ENCODE measurements at places on chromosomes 5 and 9. TPM values are rescaled to one million over a fixed set of nuclear protein-coding genes. Genes with fewer than 3 reads are reported as not detected.

Gene SLC6A18
- not detected for total RNA-seq

Gene MYMK
- total RNA-seq, result not detected

Gene SHISAL2B
- not detected for total RNA-seq

Gene SLC25A2
- not detected for total RNA-seq

Gene POU5F2
- 0.73 TPM for total RNA-seq

Gene ERBIN
- total RNA-seq, result 55.8 TPM

Gene NKD2
- total RNA-seq, result 3.6 TPM

Gene PPP3R2
- not detected for total RNA-seq

Gene HCN1
- total RNA-seq, result not detected

Gene OR1J4
- not detected for total RNA-seq

Gene PCA3
- total RNA-seq, result not detected

Gene NEUROG1
- not detected for total RNA-seq

Gene SPRY4
- total RNA-seq, result 20.6 TPM

Gene SLC1A1
- 0.59 TPM for total RNA-seq

- no peak for DNase-seq
Observed at GRCh38 chr5:1054799-1055775, 46.5 kb downstream of the NKD2 start.

GRCh38 chr5:132260714-132261551 is 3.4 kb downstream of the PDLIM4 start:
- no peak for DNase-seq

GRCh38 chr5:60851626-60852025 is 7.6 kb upstream of the ELOVL7 start:
- no peak for DNase-seq

DNA sequence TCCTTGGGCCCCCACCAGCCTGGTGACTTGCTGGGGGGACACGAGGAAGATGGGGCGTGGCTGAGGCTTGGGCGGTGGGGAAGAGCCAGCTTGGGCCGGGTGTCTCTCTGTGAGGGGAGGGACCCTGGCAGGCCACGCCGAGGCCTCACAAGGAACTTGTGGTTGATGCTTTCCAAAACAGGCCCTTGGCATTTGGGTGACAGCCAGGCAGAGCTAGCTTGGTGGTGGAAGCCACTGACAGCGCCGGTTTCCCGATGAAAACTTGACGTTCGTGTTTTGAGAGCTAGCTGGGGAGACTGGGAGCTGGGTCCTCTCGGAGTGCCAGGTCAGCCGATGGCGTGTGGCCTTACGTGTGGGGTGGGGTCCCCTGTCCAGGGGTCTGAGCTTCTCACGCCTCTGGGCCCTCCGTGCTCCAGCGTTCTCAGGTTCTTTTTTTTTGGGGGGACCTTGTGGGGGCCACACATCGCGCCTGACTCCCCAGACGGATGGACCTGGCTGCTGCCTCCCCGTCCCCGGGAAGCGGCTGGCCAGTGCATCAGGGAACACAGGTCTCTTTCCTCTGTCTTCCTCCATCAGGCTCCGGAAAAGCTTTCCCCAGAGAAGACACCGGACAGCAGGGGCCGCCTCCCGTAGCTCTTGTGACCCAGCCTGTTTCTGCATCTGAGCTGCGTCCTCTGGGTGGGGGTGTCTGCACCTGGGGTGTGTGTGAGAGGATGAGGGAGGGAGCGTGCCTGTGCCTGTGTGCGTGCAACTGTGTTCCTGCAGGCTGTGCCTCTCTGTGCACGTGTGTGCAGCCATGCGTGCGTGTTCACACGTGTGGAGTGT is 129.3 kb upstream of the LPCAT1 start:
- DNase-seq, result peak; percentile 72

DNA sequence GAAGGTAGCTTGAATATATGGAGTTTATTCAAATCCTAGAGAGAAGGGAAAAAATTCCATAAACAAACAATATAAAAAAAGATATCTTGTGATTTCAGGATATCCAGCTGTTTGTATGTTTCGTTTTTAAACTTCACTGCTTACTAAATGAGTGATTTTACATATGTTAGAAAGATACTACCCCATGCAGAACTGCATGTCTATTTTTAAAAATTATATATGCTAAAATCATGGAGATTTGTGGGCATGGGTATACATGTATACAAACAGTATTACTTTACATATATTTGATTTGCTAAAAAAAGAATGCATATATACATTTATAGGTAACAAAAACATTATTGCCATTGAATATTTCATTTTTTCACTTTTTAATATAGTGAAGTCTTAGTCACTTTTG is 178.3 kb downstream of the KDM4C start:
- no peak for DNase-seq

DNA sequence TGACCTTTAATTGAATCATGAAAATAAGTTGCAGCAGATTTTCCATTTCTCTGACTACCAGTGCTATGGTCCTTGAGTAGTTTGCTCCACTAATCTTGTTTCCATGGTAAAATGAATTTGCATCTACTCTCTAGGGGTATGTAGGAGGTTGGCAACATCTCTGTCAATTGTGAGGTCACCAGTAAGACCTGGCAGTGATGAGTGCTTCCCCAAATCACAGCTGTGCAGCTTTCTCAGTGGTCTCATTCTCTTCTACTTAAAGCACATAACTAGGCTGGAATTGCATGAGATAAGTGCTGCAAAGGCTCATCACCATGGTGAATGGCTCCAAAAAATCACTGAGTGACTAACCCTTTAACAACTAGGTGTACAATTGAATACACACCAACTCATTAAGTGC is 36.3 kb downstream of the ADAMTS19 start:
- DNase-seq, result no peak

GRCh38 chr9:111237447-111237846 is 92.6 kb downstream of the OR2K2 start:
- no peak for DNase-seq

GRCh38 chr5:36723912-36724311 is 117.5 kb downstream of the SLC1A3 start:
- DNase-seq, result no peak

- no peak for DNase-seq
Observed at GRCh38 chr5:172385010-172385563, 69.2 kb downstream of the SH3PXD2B start.

DNA sequence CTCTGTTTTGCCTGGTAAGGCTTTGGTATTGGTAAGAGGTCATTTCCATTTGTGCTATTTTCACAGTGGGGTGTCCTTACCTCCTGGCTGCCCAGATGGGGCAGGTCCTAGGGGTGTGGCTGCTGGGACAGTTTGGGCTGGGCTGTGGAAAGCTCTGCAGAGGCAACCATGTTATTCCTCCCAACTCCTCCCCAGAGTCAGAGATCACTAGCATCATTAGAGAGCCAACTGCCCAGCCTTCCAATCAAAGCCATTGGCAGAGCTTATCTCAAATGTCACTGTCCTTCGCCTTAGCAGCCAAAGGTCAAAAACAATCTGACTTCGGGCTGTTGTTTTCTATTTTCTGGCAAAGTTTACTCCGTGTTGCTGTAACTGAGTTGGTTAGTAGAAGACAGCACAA is 33.6 kb upstream of the HRH2 start:
- DNase-seq, result no peak

DNA sequence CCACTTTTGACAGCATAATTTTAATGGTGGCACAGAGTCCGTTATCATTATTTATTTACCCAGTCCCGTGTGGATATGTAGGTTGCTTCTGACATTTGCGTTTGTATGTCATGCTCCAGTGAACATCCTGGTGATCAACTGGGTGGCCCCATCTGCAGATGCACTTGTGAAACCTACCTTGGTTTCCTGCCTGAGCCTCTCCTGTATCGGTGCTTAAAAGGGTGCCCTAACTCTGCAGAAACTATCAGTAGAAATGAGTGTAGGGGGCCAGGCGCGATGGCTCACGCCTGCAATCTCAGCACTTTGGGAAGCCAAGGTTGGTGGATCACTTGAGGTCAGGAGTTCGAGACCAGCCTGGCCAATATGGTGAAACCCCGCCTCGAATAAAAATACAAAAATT is 92.1 kb upstream of the IER5L start:
- no peak for DNase-seq

- peak; percentile 95 for DNase-seq
Observed at GRCh38 chr5:122774861-122775549, at the start of gene SNX2. TSS of gene SNX2 (plus strand) at chr5:122775080. CDS start at chr5:122775104, 24 bp downstream.

GRCh38 chr9:134772331-134772730 is 108.3 kb upstream of the FCN2 start:
- no peak for DNase-seq

- DNase-seq, result no peak
Observed at GRCh38 chr9:130205912-130206311, 33.7 kb downstream of the NCS1 start.

GRCh38 chr5:7537573-7537972 is 141.6 kb downstream of the ADCY2 start:
- no peak for DNase-seq

GRCh38 chr5:149271716-149272563 is at the start of gene AFAP1L1:
TSS of gene AFAP1L1 (plus strand) at chr5:149271859. CDS start at chr5:149271969, 110 bp downstream.
- peak; percentile 88 for DNase-seq

- DNase-seq, result no peak
Observed at GRCh38 chr9:38126730-38127129, 57.7 kb upstream of the SHB start.

DNA sequence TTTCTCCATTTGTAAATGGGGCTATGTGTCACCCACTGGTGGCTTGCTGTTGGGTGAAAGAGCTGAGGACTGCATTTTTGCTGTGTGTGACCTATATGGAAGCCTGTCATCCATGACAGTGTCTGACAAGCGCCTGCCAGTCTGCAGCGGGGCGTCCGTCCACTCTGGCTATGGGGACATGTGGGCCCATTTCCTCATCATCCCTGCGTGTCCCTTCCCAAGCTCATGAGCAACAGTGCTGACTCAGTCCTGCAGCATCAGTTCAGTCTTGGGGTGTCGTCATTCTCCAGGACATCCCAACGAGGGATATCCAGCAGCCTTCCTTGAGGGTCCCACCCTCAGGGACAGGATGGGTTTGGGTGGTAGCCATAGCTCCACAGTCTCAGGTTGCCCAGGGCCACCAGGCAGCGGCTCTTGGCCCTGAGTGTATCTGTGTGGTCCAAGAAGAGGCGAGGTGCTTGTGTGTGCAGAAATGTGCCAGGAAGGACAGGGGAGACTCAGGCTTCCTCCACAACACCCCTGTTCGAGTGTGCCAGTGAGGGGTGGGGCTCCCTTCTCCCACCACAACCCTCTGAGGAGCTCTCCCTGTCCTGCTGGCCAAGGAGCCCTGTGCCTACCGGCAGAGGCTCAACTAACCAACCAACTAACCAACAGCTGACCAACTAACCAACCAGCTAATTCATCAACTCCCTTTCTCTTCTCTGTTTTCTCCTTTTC is 2.1 kb downstream of the FGD3 start:
- DNase-seq, result no peak

DNA sequence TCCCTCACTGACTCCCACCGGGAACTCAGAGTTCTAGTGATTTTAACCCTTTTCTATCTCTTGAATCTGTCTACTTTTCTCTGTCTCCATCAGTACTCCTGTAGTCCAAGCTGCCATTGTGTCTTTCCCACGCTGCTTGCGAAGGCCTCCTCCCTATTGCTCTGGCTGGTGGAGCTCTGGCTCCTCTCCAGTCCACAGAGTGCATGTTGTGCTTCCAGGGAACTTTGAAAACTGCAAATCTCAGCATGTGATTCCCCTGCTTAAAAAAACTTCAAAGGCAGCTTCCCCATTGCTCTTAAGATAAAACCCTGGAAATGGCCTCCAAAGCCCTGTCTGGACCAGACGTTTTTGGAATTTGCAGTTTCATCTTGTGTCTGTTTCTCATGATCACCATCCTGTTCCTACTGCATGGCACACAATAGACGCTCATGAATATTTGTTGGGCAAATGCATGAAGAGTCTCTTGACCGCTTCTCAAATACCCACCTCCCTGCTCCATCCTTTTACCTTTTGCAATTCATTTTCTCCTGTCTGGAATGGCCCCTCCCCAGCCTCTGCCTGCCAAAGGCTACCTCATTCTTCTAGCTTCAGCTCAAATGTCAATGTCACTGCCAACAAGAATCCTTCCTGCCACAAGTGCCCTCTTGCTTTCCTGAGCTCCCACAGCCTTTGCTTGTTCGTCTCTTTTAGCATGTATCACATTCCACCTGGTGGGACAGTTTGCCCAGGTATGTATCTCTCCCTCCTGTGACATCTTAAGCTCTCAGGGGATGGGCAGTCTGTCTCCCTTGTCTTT is 293.2 kb downstream of the ARHGAP26 start:
- DNase-seq, result no peak

DNA sequence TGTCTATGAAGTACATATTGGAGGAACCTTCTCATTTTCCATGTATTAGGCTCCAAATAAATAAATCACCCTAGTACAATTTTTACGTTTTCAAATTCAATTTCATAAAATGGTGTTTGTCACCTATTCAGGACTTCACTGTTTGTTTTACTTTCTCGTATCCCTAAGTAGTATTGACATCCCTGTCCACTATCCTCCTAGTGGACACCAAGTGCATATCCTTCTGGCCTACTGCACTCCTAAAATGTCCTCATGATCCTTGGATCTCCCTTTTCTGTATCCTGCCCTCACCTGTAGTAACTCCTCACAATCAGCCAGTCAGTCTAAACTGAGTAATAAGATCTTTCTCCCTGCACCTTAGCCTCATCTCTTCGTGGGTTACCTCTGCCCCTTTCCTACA is 539.9 kb downstream of the DMRTA1 start:
- no peak for DNase-seq

- DNase-seq, result no peak
Observed at GRCh38 chr9:15606643-15607472, 54.0 kb downstream of the CCDC171 start.

DNA sequence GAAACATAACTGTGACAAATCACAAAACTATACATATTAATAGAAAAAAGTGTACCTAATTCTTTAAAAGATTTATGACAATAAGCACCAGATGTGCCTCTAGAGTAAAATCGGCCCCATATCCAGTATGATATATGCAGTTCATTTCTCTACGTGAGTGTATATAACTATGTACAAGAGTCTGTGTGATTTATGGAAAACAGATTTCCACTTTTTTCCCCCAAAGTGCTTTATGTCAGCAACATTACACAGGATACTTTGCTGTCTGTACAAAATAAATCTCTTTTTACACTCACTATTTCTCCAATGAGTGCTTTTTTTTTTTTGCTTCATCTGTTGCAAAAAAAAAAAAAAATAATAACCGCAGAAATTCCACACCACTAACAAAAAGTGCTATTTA is 298.8 kb upstream of the RFX3 start:
- no peak for DNase-seq

- no peak for DNase-seq
Observed at GRCh38 chr9:88011005-88011766, 36.9 kb upstream of the CDK20 start.

GRCh38 chr5:10471677-10472076 is 30.0 kb downstream of the ROPN1L start:
- DNase-seq, result no peak

- no peak for DNase-seq
Observed at GRCh38 chr5:82277613-82277986, 554 bp downstream of the RPS23 start.

GRCh38 chr9:94207781-94208180 is 51.3 kb upstream of the ZNF169 start:
- no peak for DNase-seq

GRCh38 chr5:132384506-132385050 is 15.1 kb downstream of the SLC22A5 start:
- no peak for DNase-seq

GRCh38 chr5:28344836-28345433 is 1306.5 kb upstream of the CDH9 start:
- no peak for DNase-seq

All from cardiac septum (tissue), 1 donor.